ENCODE measurements at places on chromosomes 16 and 17.

DNA sequence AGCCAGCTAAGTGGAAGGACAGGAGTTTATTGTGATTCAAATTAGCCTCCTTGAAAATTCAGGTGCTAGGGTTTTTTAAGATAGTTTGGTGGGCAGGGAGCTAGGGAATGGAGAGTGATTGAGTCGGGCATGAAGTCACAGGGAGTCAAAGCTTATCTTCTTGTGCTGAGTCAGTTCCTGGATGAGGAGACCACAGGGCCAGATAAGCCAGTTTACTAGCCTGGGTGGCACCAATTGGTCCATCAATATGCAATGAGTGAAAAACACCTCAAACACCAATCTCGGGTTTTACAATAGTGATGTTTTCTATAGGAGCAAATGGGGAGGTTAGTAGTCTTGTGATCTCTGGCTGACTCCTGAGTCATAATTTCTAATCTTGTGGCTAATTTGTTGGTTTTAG is 165.1 kb downstream of the ABCC12 start:
- DNase-seq, result no peak

DNA sequence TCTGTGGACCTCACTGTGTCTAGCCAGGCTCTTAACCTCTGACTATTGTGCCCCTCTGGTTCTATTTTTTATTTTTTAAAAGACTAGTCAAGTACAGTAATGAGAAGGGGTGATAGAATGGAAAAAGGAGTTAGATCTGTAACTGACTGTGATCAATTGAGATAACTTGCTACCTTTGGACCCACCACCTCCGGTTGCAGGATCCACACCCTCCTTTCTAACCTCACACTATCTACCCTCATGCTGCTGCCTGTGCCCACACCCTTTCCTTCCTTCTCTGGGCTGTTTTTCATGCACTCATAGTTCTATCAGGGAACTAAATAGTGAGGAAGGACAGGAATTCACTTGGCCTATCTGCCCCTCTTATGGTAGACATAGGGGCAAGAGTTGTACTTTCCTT is 172.3 kb downstream of the KATNIP start:
- no peak for DNase-seq

- no peak for DNase-seq
Measured at GRCh38 chr16:27098366-27099049, 31.8 kb downstream of the C16orf82 start.

- DNase-seq, result no peak
Measured at GRCh38 chr16:12801511-12802042, 2.1 kb downstream of the CPPED1 start.

DNA sequence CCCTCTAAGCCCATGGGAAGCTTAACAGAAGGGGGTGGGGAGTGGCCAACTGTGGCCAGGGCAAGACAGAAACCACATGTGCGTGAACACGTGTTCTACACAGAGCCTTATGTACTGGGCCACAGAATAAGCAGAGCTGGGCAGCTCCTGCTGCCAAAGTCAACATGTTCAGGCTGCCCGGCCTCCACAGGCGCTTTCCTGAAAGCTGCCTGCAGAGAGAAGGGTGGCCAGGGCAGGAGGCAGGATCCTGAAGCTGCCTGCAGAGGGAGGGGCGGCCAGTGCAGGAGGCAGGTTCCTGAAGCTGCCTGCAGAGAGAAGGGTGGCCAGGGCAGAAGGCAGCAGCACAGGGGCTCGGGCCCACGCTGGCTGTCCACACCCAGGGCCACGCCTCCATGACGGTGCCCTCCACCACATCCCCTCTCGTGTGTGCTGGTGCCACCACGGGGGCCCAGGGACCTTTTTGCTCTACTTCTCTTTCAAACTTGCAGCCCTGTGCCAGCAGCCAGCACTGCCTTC is 79.5 kb downstream of the ANKRD11 start:
- DNase-seq, result no peak

GRCh38 chr17:76843703-76844484 is 24.3 kb upstream of the MGAT5B start:
- DNase-seq, result no peak

DNA sequence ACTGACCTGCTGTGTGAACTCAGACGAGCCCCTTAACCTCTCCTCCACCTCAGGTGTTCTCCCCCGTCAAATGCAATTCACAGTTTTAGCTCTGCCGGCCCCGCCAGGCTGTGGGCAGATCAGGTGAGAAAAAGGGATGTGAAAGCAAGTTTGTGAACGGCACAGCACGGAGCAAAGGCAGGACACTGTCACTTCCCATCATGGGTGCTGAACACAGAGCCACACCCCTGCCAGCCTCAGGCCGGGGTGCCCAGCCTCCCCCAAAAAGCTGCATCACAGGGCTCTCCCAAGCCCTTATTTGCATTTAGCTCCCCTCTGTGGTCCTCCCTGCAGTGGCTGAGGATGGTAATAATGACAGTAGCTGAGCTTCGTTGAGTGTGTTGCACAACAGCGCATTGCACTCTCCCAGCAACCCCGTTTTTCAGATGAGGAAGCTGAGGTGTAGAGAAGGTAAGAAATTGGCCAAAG is 88.8 kb upstream of the TNRC6C start:
- no peak for DNase-seq

DNA sequence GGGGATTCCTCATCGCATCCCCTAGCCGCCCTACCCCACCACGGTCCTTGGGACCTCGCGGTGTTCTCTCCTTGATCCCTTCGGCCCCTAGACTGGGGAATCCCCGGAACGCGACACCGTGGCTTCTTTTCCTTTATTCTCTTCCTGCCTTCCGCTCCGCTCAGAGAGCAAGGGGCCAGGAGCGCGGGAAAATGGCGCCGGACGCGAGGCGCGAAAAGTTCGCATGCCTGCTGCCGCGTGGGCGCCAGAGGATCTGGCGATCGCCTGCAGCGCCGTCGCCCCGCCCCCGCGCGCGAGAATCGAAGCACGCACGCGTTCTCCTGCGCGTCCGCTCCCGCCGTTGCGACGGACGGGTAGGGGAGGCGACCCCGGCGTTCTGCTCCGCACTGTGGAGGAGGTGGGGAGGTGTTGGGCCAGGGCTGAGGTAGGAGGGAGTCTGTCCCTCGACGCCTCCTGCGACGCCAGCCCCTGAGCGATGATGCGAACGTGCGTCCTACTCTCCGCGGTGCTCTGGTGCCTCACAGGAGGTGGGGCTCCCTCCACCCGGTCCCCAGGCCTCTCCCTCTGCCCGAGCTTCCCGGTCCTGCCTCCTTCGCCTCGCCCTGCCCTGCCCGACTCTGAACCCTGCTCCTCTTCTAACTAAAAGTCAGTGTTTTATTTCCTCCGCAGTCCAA is at the start of gene ZPBP2:
Gene ZPBP2, plus strand, starts transcription at position 323 of the 674 bp plus-strand sequence. Its CDS starts 153 bp downstream, at position 476.
- no peak for DNase-seq

GRCh38 chr16:66469947-66470546 is 43.0 kb downstream of the BEAN1 start:
- DNase-seq, result no peak

DNA sequence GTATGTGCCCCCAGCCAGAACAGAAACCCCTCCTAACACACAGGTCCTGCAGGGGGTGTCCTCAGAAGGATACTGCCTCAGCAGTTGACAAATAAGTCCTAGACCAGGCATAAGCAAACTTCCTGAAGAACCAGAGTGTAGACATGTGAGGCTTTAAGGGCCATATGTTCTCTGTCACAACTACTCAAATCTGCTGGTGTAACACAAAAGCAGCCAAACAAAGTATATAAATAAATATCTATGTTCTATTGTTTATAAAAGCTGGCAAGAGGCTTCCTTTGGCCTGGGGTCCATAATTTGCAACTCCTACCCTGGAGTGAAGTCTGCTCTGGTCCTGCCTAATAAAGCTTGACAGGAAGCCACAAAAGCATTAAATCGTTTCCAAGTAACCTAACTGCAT is 9.9 kb downstream of the FAM83G start:
- DNase-seq, result no peak

DNA sequence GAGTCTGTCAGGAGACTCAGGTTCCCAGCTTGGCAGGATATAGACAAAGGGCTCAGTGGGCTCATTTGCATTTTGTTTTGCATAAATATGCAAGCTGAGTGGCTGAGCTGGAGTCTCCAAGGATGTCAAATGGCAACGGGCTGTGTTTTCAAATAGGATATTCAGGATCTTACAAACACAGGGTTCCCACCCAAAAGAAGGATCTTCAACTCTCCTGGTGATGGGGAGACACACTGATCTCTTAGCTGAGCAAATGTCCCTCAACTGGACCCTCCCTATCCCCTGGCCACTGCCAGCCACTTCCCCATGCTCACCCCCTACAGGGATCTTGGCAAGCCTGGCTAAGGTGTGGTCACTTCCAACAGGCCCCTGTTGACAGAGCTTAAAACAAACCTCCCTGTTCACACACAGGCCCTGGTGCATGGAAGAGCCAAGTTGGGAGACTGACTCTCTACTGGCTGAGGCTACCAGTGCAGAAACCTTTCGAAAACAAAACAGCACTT is 61.6 kb downstream of the SOX9 start:
- no peak for DNase-seq

- no peak for DNase-seq
Measured at GRCh38 chr16:49524216-49524946, 150.8 kb downstream of the C16orf78 start.

DNA sequence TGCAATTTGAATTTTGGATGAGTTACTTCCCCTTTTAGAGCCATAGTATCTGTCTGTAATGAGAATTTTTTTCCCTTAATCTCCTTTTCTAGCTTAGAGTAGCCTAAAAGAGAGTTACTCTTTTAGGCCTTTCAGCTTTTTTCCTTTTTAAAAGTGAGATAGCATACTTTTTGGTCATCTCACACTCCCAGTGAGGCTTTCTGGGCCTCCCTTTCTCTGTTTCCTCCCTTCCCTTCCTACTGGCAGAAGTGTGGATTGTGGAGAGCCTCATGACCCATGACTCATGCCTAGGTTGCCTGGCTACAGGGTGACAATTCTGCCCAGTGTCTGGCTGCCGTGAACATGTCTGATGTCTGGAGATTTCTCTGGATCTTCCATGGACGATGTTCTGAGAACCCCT is 15.2 kb downstream of the KRT23 start:
- DNase-seq, result no peak

GRCh38 chr17:31595666-31596381 is 204.3 kb downstream of the RAB11FIP4 start:
- DNase-seq, result no peak

GRCh38 chr16:19595043-19595767 is 39.7 kb downstream of the VPS35L start:
- no peak for DNase-seq

- no peak for DNase-seq
Measured at GRCh38 chr16:88389621-88390160, 6.9 kb downstream of the ZNF469 start.

GRCh38 chr16:17252064-17252463 is 218.7 kb downstream of the XYLT1 start:
- no peak for DNase-seq

DNA sequence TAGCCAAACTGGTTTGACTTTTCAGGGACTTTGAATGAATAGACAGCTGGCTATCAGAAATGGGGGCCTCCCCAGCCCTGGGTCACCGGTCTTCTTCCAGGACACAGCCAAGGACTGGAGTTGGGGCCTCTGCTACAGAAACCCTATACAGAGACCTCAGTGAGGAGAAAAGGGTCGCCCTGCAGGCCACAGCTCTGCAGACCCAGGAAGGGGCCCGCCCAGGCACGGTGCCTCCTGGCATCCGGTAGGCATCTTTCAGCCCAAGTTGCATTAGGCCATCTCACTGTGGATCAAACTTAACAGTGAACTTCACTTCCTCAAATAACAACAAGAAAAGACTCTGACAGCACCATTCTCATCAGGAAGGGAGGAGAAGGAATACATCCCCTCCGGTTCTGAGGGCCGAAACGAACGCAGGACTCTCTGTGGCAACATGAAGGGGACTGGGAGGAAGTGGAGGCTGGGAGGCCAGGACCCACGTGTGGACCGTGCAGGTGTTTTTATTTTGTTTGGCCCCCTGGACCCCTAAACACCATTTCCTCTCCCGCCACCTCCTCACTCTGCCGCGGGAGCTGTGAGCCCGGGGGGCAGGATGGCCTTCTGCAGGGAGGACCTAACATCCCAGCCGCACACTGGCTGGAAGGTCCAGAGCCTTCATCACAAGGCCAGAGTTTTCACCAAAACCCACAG is 7.2 kb downstream of the SLC38A10 start:
- DNase-seq, result no peak

- no peak for DNase-seq
Measured at GRCh38 chr17:51371732-51372151, 111.4 kb downstream of the UTP18 start.

DNA sequence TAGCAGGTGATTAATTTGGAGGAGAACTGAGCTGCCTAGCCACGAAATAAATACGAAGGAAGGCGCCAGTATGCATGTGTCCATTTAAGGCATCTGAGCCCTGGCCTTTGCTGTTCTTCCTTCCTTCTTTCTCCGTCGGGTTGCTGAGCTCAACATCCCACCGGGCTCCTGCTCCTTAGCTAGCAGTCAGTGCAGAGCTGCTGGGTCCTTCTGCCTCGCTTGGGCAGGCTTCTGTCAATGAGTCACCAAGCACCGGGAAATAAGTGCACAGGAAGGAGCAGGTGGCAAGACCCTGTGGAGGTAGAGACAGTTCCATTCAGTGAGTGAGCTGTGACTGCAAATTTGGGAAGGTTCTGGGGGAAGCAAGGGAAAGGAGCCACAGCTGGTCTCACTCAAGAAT is 120.7 kb downstream of the CCDC182 start:
- DNase-seq, result no peak

GRCh38 chr17:33334703-33335102 is 41.6 kb upstream of the ASIC2 start:
- no peak for DNase-seq

DNA sequence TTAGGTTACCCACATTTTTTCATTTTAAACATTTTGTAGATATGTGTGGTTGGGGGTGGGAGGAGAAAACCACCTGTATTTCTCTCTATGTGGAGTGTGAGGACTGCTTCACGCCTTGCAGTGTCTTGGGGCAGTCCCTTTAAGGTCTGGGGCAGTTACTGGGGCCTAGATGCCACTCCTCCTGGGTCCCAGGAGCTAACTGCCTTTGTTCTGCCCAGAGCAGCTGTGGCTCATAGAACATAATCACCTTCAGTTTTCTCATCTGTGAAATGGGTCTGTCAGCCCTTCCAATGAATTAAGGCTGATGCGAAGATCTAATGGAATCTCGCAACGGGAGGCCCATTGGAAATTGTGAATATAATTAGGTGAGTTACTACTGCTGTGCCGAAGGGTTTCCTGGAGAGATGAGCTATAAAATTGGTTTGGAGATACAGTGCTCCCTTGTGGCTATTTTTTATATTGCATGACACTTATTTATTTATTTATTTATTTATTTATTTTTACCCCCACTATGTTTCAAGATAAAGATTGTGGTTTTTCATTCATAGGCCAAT is 22.9 kb downstream of the DHRS7C start:
- DNase-seq, result no peak

DNA sequence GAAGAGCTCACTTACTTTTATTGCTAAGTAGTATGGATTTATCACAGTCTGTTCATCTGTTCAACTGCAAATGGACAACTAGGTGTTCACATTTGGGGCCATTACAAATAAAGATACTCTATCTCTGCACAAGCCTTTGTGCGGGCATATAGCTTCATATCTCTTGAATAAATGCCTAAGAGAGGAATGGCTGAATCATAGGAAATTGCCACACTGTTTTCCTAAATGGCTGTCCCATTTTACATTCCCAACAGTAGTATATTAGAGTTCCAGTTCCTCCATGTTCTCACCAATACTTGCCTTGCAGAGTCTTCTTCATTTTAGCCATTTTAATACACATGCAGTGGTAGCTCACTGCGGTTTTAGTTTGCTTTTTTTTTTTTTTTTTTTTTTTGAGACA is 20.5 kb downstream of the NSMCE1 start:
- no peak for DNase-seq

GRCh38 chr17:2295575-2295974 is 8.0 kb downstream of the SMG6 start:
- no peak for DNase-seq

GRCh38 chr16:89484041-89484501 is 6.3 kb downstream of the ANKRD11 start:
- DNase-seq, result no peak

- DNase-seq, result no peak
Measured at GRCh38 chr16:65697065-65697464, 575.2 kb upstream of the CDH11 start.
